GM18507 (cell line): ENCODE measurements at places on chromosomes 1 and 21.

DNA sequence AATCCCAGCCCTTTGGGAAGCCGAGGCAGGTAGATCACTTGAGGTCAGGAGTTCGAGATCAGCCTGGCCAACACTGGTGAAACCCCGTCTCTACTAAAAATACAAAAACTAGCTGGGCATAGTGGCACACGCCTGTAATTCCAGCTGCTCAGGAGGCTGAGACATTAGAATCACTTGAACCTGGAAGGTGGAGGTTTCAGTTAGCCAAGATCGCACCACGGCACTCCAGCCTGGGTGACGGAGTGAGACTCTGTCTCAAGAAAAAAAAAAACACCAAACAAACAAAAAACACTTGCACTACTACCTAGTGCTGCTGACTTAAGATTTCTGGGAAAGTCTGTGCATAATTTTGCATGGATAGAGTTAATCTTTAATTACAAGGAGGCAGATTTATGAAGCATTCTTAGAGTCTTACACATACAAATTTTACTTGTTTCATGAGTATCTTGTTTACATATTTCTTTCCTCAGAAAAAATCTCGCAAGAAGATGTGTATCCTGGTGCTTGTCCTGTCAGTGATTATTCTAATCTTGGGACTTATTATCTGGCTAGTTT, 8.7 kb upstream of the PPP1R8 start:
- no peak for DNase-seq

DNA sequence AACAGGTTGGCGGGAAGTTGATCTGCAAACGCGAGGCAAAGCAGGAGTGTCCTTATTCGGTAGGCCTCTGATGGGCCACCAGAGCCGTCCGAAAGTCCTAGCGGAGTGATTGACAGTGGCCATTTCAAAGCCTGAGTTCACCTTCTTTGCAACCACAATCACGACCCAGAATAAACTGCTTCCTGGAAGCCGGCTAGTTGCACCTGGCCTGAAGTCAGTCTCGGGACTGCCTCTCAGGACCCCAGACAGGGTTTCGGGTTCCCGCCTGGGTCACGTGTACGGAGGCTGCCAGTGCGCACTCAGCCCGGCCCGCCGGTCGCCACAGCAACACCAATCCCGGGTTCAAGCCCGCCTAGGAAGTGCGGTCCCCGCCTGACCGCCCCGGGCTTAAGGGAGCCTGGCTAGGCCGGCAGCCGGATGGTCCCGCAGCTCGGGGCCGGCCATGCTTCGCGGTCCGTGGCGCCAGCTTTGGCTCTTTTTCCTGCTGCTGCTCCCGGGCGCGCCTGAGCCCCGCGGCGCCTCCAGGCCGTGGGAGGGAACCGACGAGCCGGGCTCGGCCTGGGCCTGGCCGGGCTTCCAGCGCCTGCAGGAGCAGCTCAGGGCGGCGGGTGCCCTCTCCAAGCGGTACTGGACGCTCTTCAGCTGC, at the start of gene TOR3A:
Gene TOR3A (plus strand): TSS at position 384 of the 646 bp plus-strand sequence. CDS start 59 bp downstream, at position 443.
- peak; percentile 89 for DNase-seq

- no peak for DNase-seq
Measured at GRCh38 chr1:52792036-52792435, 50.5 kb upstream of the ZYG11A start.

- DNase-seq = peak; percentile 46
Measured at GRCh38 chr1:41891199-41891896, 27.4 kb downstream of the HIVEP3 start.

DNA sequence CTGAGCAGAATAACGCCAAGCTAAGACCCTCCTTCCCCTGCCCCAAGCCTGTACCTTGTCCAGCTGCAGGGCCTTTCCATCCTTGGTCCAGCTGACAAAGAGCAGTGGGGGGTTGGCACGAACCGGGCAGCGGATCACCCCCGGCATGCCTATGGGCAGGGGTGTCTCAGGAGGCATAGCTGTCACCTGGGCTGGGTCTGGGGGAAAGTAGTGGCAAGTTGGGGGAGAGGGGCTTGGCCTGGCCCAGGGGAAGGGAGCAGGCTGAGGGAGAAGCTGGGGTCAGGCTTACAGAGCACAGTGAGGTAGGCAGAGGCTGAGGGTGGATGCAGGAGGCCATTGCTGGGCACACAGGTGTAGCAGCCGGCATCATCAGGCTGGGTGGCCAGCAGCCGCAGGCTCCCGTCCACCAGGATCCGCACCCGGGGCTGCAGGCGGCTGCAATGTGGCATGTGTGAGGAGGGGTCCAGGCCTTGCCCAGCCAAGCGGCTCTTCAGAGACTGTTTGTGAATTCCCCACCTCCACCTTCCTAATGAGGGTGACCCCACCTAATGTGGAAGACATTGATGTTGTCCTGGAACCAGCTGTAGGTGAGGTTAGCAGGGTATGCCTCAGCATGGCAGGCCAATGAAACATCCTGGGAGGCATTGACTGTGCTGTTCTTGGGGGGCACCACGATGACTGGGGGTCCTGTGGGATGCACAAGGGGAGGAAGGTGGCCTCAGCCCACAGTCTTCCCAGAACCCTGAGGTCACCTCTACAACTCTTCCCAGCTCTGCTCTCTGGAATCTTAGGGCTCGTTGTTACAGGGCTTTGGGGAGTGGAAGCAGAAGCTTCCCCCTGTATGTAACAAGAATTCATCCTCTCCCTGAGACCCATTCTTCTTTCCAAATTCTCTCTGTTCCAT, 9.1 kb upstream of the TAGLN2 start:
- no peak for DNase-seq

GRCh38 chr1:201299968-201300367, 16.7 kb downstream of the PKP1 start:
- no peak for DNase-seq

- DNase-seq = no peak
Measured at GRCh38 chr1:118997225-118997624, 9.1 kb upstream of the TBX15 start.

GRCh38 chr1:66371233-66372005, 162.5 kb upstream of the SGIP1 start:
- DNase-seq = no peak

- no peak for DNase-seq
Measured at GRCh38 chr1:199204231-199204630, 565.4 kb downstream of the PTPRC start.

- no peak for DNase-seq
Measured at GRCh38 chr1:9883585-9884449, 26.3 kb downstream of the CTNNBIP1 start.

GRCh38 chr1:71269818-71270217, 189.0 kb upstream of the ZRANB2 start:
- DNase-seq = no peak

DNA sequence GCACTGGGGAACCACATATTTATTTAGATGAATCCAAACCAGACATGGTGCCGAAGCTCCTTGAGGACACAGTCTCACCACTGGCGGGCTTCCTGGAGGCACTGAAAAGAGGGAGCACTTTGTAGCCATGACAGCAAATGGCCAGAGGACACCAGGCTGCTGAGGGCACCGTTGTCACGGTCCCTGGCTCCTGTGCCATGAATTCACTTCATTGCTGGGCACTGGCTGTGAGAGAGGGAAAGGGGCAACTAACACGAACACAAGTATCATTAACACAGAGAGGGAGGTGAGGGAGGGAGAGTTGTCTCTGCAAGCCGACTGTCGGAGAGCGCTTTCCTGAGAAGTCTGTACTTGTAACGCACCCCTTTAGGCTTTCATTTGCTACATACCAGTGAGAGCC, 9.4 kb upstream of the PSRC1 start:
- no peak for DNase-seq

GRCh38 chr1:218498056-218498938, 153.2 kb downstream of the TGFB2 start:
- no peak for DNase-seq

DNA sequence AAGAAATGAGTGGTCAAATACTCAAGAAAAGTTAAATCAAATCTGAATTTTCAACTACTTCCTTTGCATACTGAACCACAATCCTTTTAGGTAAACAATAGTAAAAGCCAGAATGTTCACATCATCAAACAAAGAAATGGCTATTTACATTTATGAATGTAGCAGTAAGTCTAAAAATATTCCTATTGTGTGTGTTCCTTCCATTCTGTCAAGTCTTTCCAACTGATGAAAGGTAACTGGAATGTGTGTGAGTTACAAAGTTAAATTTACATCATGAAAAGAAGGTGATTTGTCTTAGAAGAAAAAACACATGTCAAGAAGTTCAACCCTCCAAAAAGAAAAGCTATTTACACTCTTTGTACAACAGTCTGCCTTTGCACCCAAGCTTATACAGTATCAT, 203.1 kb downstream of the SIPA1L2 start:
- no peak for DNase-seq

- DNase-seq = no peak
Measured at GRCh38 chr21:42056996-42057689, 14.0 kb upstream of the UMODL1 start.

DNA sequence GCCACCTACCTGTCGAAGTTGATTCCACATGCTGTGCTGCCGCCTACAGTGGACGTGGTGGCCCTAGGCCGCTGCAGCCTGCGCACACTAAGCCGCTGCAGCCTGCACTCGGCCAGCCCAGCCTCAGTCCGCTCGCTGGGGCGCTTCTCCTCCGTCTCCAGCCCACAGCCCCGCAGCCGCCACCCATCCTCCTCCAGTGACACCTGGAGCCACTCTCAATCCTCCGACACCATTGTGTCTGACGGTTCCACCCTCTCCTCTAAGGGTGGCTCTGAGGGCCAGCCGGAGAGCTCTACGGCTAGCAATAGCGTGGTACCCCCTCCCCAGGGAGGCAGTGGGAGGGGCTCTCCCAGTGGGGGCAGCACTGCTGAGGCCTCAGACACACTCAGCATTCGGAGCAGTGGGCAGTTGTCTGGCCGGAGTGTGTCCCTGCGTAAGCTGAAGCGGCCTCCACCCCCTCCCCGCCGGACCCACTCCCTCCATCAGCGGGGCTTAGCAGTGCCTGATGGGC, 46.9 kb downstream of the YARS1 start:
- DNase-seq = no peak

- DNase-seq = no peak
Measured at GRCh38 chr1:1371364-1371745, 3.7 kb downstream of the AURKAIP1 start.

GRCh38 chr1:159009704-159010361, at the start of gene IFI16:
TSS of gene IFI16 (plus strand) at chr1:159009907. CDS start at chr1:159014681, 4,774 bp downstream.
- peak; percentile 36 for DNase-seq

DNA sequence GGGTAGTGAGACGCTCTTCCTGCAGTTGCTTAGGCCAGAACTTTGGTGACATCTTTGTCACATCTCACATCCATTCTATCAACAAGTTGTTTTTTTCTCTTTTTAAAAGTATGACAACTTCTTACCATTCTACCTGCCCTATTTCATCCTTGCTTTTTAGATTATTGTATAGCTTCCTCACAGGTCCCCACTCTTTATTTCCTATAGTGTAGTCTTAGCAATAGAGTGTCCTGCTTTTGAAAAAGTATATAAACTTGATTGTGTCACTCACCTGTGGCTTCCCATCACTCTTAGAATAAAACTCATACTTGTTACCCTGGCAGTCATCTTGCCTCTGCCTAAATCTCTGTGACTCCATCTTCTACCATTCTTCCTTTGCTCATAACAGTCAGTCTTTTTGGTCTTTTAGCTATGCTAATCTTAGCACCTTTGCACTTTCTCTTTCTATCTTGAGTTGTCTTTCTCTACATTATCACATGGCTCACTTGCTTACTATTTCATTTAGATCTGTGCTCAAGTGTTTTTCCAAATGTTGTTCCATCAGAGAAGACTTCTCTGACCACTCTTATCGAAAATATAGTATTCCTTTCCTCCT, 9.5 kb downstream of the CDC73 start:
- DNase-seq = no peak

GRCh38 chr1:68542586-68542985, 45.7 kb upstream of the DEPDC1 start:
- no peak for DNase-seq

DNA sequence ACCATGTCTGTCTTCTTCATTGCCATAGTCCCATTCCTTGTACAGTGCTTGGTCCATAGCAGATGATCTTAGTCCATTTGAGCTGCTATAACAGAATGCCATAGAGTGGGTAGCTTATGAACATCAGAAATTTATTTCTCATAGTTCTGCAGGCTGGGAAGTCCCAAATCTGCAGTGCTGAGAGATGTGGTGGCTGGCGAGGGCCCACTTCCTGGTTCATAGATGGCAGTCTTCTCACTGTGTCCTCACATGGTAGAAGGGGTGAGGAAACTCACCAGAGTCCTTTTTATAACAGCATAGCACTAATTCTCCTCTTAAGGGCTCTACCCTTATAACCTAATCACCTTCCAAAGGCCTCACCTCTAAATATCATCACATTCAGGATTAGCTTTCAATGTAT, 23.1 kb upstream of the RAP1A start:
- DNase-seq = no peak

DNA sequence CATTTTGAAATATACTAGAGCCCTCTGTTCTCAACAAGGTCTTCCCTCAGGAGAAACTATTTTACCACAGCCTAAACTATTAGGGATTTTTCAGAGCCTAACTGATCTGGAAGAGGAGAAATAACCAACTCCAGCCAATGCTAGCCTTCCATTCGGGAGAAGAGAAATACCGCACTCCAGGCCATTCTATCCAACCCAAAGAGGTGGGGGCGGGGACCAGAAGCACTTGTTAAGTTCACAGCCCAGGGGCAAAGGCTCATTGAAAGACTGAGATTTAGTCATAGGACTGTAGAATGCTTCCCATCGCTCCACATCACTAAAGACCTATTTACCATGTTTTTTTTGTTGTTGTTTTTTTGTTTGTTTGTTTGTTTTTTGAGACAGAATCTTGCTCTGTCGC, 35.4 kb upstream of the SLFNL1 start:
- DNase-seq = no peak
